ENCODE measurements at places on chromosomes 7 and 10.

- DNase-seq, result no peak
These were observed 145.1 kb upstream of the TMEM106B start for GRCh38 chr7:12066004-12066403.

GRCh38 chr10:129958148-129958628 is 5.9 kb downstream of the EBF3 start:
- no peak for DNase-seq

DNA sequence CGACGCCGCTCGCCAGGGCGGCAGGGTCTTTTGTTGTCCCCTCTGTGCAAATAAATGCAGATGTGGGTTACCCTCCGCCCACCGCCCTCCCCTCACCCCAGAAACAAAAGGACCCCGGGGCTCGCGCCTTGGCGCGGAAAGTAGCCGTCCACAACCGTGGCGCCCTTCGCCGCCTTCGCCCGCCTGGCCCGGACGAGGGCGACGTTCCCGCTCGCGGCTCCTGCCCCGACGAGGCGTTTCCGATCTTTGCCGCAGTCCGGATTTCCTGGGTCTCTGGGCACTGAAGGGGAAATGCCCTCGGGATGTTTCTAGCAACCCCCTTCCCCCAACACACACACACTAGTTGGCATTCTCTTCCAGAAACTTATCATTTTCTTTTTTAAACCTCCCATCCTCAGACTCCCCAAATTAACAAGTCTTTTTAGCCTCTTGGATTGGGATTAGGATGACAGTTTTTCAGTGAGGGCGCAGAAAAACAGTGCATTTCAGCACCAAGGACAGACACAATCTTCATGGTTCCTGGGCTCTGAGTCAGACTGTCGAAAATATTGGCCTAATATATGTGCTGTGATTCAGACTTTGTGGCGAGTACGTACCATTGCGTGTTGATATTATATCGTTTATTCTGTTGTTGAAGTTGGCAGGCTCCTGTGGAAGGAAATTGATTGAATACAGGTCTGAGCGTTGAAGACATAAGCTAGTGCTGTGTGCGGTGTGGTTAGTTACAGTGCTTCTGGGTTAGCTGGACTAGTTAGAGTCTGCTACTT is 771 bp downstream of the PHYHIPL start:
- DNase-seq, result peak; percentile 60

DNA sequence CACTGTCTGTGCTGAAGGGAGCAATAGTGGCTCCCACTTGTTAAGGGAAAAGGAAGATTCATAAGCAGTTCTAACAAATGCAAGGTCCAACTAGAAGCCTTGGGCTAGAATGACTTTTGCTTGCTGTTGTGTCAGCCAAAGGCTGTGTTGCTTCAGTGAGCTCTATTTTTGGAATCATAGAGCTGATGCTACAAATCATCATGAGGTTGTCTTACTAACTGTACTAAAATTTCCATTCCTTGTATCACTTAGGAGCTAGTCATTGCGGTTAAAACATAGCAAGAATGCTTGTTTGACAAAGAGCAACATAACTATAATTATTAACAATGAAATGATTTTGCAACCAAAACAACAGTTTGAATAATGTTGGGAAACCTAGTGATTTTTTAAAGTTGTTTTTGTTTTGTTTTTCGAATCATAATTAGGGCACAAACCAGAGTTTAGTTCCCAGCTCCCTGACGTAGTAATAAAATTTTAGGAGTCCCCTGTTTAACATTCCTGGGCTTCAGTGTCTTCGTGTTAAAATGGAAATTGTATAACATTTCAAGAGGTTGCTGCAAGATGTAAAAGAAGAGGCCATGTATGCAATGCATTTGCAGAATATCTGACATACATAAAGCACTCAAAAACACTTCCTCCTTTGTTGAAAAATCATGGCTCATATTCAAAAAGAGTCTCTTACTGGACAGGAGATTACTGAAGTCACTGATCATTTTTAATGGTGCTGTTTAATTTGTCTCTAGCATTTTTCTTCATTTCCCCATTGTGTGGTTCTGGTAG is 183.4 kb downstream of the MACC1 start:
- DNase-seq, result peak; percentile 98

GRCh38 chr10:97717627-97718026 is 4.1 kb downstream of the MARVELD1 start:
- DNase-seq, result no peak

- no peak for DNase-seq
These were observed 36.5 kb upstream of the PDZD8 start for GRCh38 chr10:117411479-117412399.

GRCh38 chr7:90599038-90599437 is 2.9 kb downstream of the CDK14 start:
- no peak for DNase-seq

GRCh38 chr10:126935263-126935946 is 30.2 kb downstream of the DOCK1 start:
- DNase-seq, result peak; percentile 10

- no peak for DNase-seq
These were observed 21.3 kb downstream of the RP9 start for GRCh38 chr7:33087858-33088257.

GRCh38 chr7:1386623-1387220 is 72.5 kb downstream of the MICALL2 start:
- no peak for DNase-seq

- DNase-seq, result no peak
These were observed 337.6 kb downstream of the CCSER2 start for GRCh38 chr10:84665883-84666463.

DNA sequence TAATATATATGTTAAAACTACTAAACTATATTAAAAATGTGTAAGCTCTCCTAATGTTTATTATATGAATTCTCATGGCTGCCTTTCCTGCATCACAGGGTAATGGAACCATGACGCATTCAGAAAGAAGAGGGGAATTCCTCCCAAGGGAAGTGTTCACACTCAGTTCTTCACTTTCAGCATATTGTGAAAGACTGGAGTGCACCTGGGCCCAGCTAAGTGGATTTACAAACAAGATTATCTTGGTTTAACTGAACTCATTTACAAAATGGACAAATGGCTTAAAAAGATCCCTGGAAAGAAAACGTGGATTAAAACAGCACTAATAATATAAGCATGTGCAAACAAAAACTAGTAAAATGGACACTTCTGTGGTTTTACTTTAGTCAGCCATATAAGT is 149.8 kb downstream of the DOCK4 start:
- DNase-seq, result peak; percentile 39

DNA sequence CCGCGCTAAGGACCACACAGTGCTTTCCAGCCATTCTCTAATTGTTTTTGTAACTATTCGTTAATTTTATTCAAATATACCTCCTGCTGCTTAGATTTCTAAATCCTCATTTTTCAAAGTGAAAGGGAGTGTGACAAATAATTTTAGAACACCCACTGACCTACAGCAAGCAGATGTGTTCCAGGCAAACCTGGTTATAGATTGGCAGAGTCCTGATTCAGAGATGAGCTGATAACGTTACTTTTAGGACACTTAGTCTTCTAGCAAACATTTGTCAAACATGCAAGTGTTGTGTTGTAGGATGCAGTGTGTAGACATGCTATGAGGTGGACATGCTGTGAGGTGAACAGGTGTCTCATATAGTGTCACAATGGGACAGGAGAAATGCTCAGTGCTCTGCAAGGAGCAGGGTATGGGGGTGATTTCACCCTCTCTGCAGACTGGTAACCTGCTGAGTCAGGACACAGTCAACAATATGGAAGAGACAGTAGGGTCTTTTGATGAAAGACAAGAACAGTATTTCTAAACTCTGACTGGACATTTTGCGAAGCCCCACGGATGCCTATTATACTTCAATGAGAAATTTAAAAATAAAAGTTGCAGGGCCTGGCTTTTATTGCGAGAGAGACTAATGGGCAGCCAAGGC is 92.2 kb upstream of the ANLN start:
- DNase-seq, result no peak

- DNase-seq, result no peak
These were observed 213.0 kb upstream of the SMIM30 start for GRCh38 chr7:113331155-113331898.

GRCh38 chr7:28280516-28280915 is 99.9 kb upstream of the JAZF1 start:
- DNase-seq, result no peak

GRCh38 chr7:4143511-4144171 is 538.5 kb upstream of the FOXK1 start:
- no peak for DNase-seq

- no peak for DNase-seq
These were observed 327.3 kb downstream of the PTEN start for GRCh38 chr10:88190540-88191235.

DNA sequence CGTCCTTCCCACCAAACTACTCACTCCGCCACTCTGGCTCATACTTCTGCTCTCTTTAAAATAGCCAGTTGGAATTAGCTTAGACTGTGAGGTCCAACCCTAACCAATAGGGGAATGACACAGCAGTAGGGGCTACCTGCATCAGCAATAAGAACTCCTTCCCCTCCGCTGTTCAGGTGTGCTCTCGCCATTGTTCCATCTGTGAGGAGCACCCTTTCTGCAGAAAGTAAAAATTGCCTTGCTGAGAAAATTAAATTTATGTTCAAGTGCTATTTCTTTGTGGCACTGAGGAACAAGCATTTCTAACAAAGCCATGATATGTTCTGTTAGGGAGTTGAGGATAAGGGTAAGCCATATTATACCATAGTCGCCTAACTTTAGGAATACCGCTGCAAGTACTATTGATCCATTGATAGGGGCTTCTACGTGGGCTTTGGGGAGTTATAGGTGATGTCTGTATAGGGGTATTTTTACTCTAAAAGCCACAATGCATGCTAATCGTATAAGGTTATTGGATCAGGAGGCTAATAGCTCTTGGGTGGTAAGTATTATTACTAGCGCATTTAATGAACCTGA is 1269.5 kb downstream of the TYW1 start:
- no peak for DNase-seq

DNA sequence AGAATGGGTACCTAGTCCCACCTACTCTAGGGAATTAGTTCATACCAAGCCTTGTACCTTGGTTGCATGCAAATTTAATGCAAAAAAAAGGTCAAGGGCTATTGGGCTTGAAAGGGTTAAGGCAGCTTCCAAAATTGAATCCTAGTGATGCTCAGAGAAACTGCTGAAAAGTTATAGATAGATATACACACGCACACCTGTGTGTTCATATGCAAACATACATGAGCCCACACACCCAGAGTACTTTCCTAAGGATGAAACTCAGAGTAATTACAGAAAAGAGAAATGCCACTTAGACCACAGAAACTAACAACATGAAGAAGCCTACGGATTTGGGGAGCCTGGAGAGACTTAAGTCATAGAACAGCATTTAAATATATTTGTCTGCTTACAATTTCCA is 1.5 kb downstream of the SLC25A13 start:
- DNase-seq, result no peak

DNA sequence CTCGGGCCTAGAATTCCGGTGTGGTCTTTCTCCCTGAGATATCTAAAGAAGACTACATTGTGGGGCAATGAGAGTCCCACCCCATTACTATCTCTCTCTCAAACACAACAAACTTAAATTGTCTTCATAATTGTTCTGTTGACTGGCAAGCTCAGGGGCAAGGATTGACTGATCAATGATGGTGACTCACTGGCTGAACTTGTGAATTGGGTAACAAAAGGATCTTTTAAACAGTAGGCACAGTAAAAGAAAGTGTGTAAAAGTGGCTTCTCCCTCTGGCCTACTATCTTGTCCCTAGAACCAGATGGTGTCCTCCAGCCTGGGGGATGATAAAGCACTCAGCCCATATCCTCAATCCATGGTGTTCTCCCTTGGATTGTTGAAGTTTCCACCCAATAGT is 63.1 kb upstream of the RAPGEF5 start:
- no peak for DNase-seq

DNA sequence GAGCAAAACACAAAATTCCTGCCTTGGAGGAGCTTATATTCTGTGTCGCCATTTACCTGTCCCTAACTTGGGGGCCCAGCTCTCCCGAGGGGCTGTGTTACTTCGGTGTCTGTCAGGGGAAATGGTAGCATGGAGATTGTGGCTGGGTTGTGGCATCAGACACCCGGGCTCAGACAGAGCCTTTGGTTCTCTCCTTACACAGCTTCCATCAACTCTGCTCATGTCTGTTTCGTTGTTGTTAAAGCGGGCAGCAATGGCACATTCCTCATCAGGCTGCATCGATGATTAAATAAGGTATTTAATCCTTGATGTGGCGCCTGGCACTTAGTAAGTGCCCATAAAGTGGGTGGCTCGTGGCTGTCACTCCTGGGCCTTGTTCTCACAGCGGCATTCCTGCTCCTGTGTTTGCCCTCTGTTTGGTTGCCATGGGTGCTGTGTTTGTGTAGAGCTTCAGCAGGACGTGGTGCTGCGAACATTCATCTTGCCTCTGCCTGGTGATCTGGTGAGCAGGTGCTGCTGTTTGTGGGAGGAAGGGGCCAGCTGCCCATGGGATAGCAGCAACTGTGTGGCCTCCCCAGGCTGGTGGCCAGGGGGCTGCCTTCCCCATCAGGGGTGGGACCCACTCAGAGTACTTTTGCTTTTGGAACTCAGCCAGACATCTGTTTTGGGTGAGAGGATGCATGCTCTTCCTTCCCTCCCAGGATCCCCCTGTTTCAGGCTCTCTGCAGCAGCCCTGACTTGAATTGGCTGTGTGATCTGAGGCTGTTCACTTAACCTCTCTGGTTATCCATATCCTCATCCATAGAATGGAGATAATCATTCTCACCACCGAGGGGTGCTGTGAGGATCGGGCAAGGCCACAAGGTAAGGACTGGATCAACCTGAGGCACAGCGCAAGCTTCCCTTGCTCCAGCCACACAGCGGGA is 207.2 kb upstream of the SVIL start:
- DNase-seq, result no peak

- DNase-seq, result no peak
These were observed 20.7 kb downstream of the ZNF467 start for GRCh38 chr7:149752646-149753045.

DNA sequence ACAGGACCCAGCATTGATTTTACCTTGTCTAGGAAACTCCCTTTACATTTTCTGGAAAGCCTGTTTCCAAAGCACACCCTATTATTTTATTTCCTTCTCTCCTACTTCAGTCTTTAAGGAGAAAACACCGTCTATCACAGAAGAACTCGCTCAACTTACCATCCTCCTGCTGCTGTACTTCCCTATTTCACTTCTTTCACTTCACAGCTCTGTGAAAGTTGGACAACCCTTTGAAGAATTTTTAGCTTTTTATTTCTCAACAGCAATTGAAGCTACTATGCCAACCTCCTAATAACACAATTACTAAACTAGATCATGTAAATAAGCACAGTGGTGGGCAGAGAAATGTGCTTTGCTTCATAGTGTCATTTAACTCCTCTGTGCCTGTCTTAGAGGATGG is 166.5 kb downstream of the TFEC start:
- DNase-seq, result no peak

- no peak for DNase-seq
These were observed 218.6 kb downstream of the THSD7A start for GRCh38 chr7:11613292-11613930.

All from HCEC 1CT (cell line).